ENCODE measurements at places on chromosomes 3 and 15.

DNA sequence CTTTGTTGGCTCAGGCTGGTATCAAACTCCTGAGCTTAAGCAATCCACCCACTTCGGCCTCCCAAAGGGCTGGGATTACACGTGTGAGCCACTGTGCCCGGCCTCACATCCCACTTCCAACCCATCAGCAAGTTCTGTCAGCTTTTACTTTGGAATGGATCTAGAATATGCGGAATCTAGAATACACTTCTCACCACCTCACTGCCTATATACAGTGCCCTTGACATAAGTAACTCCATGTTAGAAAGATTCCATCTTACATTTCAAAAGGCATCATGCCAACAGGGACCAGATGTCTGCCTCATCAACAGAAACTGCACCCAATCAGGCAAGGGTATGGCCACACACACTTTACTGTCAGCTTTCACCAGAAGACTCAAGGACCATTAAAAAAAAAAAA, 9.9 kb upstream of the RBSN start:
- no peak for DNase-seq

- no peak for DNase-seq
Observed at GRCh38 chr3:32018757-32019564, 37.4 kb downstream of the ZNF860 start.

GRCh38 chr3:37726525-37727290, 135.0 kb upstream of the CTDSPL start:
- DNase-seq, result no peak

DNA sequence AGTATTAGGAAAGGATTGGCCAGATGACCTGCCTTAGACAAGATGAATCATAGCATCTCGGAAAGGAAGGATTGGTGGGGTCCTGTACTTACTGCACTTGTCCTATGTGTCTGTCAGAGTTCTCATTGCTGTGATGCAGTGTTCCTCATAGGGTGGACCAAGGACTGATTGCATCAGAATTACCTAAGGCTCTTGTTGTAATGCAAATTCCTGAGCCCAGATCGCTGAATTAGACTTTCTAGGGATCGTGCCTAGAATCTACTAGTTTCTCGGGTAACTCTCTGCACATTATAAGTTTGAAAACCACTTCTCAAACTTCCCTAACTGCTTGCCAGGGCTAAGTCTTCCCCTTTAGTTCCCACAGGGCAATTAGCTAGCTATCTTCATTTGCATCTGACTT, 74.9 kb upstream of the SKOR1 start:
- no peak for DNase-seq

- no peak for DNase-seq
Observed at GRCh38 chr3:121698901-121699300, 38.2 kb upstream of the HCLS1 start.

GRCh38 chr15:90991587-90992285, 2.6 kb downstream of the PRC1 start:
- no peak for DNase-seq

DNA sequence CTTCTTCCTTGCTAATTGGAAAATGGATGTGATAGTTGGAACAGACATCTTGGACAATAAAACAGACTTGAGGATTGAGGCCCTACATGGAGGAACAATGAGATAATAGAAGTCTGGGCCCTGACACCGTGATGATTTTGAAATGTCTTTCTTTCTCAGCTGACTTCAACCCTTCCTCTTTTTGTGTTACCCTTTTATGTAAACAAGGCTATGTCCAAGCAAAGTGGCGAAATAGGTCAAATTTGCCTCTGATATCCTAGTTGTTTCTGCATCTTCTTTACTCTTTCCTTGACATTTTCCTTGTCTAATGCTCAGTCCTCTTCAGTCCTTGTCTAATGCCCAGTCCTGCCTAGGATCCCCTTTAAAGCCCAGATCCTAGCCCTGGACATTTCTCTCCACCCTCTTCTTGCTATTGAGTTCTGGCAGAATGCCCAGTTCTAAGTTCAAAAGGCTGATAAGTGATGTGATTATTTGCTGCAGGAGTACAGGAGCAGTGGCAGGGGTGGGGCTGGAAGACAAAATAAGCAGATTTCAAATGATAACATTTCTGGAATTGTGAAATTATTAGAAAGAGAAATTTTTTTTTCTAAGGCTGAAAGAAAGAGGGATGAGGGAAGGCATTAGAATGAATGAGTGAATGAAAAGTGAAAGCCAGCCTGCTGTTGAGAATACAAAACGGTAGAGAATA, 6.5 kb upstream of the VPS8 start:
- no peak for DNase-seq

DNA sequence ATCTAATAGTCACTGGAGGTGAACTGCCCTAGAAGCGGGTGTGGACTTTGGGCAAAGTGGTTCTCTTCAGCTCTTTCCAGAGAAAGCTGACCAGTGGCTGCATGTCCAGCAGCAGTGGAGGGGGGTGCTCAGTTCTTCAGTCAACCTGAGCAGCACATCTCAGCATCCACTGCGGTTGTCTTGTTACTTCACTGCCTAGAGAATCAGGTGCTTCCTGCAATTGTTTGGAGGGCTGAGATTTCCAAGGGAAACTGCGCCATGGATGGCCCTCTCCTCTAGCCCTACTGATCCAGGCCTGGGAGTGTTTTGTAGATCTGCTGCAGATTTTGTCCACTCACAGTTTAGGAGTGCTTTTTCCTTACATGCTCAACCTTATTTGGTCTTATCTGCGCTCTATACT, 65.6 kb upstream of the CFAP161 start:
- no peak for DNase-seq

GRCh38 chr3:37987751-37988179, 2.8 kb upstream of the VILL start:
- DNase-seq, result no peak

DNA sequence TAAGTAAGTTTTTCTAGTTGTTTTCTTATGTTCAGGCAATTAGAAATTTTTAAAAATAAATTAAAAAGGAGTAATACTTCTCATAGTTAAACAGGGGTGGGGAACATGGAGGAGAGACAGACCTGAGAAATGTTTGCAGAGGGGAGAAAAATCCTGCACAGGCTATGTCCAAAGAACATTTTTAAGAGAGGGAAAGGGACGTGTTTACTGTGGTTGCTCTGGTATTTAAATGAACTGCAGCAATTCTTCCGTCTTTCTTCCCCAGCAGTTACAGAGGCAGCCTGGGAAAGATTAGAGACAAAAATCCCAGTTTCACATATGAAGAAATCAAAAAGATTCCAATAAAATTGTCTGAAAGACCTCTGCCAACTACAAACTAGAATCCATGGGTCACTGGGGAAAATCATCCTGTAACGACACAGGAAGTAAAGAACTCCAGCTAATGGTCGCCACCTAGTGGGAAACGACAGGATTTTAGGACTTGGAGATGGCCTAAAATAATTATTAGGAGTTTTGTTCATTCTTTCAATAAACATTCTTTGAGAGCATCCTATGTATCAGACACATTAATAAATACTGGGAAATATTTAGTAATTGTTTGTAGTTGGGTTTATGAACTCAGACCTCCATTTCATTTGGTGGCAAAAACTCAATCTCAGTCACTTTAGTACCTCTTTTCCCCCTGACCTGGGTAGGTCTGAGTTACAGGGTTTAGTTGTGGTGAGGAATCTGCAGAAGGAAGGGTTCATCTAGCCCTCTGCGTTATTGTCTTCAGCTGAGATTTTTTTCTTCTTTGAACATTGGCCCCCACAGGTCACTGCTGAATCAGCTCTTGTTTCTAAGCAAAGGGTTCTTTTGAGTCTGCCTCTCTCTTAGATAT, 69.9 kb upstream of the GOLIM4 start:
- no peak for DNase-seq

- DNase-seq, result no peak
Observed at GRCh38 chr15:98694161-98694560, 45.8 kb downstream of the IGF1R start.

DNA sequence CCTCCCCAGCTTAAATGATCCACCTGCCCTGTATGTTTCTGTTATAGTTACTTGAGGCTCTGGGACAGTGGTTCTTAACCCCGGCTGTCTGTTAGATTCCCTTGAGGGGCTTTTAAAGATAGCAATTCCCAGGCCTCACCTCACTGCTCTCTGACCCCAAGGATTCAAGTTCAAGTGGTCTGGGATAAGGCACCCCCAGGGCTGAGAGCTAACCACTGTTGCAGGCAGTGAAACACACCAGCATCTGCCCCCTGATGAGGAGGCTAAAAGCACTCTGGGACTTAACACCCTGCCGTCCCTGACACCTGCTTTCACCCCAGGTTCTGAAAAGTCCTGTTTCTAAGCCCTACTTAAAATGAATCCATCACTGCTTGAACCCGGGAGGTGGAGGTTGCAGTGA, 103.7 kb downstream of the LRRK1 start:
- DNase-seq, result no peak

DNA sequence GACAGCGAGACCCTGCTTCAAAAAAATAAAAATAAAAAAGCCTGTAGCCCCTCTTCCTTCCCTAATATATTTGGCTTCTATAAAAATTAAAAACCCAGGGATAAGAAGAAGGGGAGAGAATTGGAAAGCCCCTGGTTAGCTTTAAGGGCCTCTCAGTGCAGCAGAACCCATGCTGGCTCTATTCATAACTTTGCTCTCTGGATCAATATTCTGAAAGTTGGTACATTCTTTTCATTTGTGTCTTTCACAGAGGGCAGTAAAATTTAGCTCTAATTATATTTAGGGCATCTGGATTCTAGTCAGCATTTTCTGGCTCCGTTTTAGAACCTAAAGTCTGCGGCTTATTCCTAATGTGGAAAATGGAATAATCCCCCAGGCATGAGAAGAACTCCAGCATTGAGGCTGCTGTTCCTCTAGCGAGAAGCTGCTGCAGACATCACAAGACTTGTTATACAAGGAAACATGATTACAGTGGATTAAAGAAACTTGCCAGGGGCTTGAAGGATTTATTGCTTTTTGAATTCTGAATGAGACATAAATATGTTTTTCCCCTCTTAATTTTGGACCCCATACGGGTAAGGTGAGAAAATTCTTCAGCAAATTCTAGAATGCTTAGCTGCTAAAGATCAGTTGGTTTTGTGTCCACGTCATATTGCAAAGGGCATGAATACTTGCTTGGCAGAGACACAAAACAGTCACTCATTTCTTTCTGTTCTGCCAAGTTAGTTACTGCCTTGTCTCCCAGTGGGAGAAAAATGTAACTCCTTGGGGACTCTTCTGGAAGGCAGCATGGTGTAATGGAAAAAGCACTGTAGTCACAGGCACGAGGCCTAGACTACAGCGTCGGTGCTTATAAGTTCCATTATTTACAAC, 177.7 kb downstream of the VGLL4 start:
- no peak for DNase-seq

DNA sequence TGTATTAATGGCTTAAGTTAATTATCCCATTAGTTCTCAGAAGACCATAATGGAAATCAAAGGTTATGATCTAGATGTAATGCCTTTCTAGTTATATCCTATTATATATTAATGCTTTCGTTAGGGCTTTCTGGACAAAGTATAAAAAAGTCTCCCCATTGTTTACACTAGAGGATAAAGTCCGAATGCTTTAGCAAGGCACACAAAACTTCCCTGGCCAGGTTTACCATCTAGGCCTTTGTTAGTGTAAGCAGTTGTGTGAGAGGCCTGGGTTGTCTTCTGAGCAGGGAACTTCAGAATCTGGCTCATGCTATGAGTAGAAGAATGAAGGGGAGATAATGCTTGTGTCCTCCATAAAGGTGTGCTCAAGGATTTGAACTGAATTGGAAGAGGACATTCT, 106.3 kb upstream of the MEIS2 start:
- no peak for DNase-seq

DNA sequence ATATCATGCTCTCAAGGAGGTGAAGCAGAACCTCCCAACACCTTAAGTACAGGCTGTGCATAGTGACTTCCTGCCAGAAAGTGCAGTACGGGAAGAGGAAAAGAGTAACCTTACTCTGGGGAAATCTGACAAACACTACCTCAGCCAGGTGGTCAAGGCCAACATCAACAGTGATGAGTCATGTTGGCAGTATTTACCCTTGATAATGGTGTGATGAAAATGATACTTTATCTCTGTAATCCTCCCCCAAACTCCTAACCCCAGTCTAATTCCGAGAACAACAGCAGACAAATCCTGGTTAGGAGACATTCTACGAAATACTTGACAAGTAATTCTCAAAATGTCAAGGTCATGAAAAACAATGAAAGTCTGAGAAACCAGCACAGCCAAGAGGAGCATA, 26.5 kb downstream of the ANKDD1A start:
- no peak for DNase-seq

DNA sequence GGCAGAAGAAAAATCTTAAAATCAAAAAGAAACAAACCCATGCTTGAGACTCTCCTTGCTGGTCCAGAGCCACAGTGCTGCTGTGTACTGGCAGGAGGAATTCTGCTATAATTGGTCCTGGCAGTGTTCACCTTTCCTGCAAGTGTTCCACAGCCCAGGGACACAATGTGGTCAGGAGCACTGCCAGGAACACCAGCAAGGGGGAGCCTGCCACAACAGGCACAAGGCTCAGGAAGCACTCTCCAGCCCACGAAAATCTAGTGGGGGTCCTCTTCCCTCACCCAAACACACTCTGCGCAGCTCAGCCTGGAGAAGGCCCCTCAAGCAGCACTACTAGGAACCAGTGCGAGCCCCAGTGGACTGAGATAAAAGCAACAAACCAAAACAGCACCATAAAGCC, 92.9 kb downstream of the UBE3A start:
- DNase-seq, result no peak

GRCh38 chr15:92840149-92840548, 60.0 kb upstream of the CHD2 start:
- DNase-seq, result no peak

DNA sequence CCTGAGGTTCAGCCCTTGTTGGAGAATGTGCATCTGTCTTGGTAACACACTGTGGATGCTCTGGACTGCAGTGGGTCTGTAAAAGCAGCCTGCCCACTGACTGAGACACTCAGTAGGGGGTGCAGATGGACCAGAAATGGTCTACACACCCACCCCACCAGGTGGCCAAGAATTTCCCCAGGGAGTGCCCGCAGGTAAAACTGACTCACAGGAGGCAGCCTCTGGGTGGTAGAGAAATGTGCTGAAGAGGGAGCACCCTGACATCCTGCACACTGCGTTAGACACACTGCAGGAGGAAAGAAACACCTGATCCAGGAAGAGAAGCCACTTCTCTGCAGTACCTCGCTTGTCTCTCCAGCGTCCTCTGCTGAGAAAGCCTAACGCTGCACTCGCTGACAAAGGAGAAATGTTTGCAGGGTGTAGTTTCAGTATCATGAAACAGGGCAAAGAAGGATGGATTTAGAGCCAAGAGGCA, 109.5 kb upstream of the ABHD17C start:
- no peak for DNase-seq

- no peak for DNase-seq
Observed at GRCh38 chr15:87954793-87955192, 301.7 kb downstream of the NTRK3 start.

GRCh38 chr3:79297245-79297960, 470.4 kb downstream of the ROBO1 start:
- DNase-seq, result no peak

GRCh38 chr15:47900751-47901150, 183.4 kb downstream of the SEMA6D start:
- DNase-seq, result no peak

Data from stimulated activated CD8-positive, alpha-beta memory T cell treated with anti-CD3 and anti-CD28 coated beads, Interleukin-2, amount 100 ng/mL, for 1 hour (primary cell).